ENCODE measurements at places on chromosomes 3 and 15.

- no peak for DNase-seq
Observed at GRCh38 chr3:176587089-176587488, 610.2 kb downstream of the TBL1XR1 start.

GRCh38 chr15:26971271-26972018 is 464 bp downstream of the GABRG3 start:
- DNase-seq = no peak

- no peak for DNase-seq
Observed at GRCh38 chr3:65914740-65915367, 123.9 kb downstream of the MAGI1 start.

GRCh38 chr3:30567139-30567753 is 39.2 kb upstream of the TGFBR2 start:
- DNase-seq = no peak

GRCh38 chr3:45807681-45808540 is 11.6 kb upstream of the SLC6A20 start:
- no peak for DNase-seq

DNA sequence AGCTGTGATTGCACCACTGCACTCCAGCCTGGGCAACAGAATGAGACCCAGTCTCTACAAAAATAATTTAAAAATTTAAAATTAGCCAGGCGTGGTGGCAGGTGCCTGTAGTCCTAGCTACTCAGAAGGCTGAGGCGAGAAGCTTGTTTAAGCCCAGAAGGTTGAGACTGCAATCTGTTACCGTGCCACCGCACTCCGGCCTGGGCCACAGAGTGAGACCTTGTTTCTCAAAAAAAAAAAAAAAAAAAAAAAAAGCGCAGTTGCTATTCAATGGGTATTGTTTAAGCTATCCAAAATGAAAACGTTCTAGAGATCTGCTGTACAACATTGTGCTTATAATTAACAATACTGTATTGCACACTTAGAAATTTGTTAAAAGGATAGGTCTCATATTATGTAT is 24.0 kb downstream of the ZNF148 start:
- DNase-seq = no peak

- DNase-seq = no peak
Observed at GRCh38 chr15:95486224-95486623, 844.3 kb upstream of the NR2F2 start.

DNA sequence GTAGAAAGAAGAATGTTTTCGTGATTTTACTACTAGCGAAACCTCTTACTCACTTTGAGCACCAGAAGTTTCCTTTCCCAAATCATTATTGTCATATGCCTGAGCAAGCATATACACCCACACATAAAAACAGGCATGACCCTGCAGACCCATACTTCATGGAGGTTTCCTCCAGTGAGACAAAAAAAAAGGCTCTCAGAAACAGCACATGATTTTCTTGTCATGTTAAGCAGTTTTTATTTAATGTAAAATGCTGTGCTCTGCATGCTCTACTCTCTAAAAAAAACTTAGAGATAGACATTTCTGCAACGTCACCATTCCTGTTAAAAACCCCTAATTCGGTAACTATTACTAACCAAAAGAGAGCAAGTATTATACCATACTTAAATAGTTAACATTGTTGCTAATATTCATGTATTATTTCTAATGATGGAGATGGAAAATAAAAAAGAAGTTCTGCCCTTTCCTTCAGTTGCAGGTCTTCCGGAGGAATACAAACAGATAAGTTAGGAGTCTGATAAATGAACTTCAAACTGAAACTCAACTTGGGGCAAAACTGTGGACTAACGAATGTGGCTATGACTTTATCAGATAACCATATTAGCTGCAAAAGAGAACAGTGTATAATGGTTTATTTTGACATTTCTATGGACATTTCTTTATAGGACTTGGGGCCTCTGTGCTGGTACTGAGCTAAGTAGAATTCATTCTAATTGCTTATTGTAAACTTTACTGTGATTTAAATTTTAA is 15.9 kb downstream of the CD200R1 start:
- DNase-seq = no peak

DNA sequence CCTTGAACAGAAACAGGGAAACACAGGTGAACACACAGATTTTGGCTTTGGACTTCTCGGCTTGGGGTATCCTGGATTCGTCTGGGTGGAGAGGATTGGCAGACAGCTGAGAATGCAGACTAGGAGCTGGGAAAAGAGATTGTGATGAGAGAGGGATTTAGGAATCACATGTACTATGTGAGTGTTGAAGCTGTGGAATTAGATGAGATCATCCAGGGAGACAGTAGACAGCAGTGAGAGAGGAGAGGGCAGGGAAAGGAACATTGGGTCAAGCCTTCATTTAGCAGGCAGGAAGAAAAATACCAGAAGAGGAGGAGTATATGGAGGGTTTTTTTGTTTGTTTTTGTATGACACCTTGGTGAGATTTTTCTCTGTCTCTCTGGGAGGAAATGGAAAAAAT is 262.1 kb upstream of the TBL1XR1 start:
- no peak for DNase-seq

DNA sequence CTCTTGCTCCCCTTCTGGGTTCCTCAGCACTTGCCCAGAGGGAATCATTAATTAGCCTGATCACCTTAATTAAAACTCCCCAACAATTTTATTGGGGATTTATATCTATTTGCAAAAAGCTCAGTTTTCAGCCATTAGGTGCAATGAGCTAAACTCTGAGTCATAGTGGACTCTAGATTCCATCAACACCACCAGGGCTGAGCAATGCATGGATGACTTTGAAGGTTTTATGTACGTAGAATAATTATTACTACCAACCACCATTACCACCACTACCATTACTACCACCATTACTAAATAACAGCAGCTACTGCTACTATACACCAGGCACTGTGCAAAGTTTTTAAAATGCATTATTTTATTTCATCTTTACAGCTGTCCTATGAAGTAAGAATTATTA is 81.2 kb downstream of the ZNF621 start:
- no peak for DNase-seq

GRCh38 chr15:25832158-25832557 is 31.0 kb downstream of the ATP10A start:
- DNase-seq = no peak

DNA sequence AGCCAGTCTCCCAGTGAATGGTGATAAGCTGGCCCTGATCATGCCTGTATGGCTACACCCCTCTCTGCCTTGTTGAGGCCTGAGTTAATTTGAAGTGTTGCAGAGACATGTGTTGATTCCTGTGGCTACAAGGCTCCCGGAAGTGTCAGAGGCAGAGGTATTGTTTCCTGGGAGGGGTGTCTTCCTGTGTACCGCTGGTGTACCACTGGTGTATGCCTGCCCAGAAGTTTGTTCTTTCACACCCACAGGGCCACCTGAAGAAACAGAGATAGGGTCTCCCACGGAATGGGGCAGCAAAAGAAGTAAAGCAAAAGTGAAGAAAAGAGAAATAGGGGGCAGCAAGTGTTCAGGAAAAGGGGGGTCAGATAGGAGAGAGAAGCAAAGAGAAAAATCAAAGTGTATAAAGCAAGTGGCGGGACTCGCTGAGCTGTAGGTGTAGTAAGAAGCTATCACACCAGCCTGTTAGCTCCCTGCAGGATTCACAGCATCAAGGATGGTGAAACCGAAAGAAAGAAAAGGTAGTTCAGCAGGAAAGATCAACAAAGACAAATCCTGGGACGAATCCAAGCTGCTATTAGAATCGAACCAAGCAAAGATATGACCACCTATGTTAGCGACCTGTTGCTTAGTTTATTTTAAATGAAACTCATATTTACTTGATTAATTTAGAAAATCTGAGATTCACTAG is 36.6 kb upstream of the CD47 start:
- no peak for DNase-seq

DNA sequence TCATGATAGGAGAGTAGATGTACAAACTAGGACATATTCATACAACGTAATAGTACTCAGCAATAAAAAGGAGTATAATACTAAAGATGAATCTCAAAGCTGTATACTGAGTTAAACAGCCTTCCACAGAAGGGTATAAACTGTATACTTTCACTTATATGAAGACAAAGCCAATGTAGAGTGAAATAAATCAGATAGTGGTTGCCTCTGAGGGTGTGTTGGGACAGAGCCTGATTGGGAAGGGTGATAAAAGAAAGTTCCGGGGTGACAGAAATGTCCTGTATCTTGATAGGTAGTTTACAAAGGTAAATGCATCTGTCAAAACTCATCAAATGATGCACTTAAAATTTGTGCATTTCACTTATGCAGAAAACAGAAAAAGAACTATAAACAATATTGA is 122.5 kb downstream of the ADAM10 start:
- DNase-seq = no peak

DNA sequence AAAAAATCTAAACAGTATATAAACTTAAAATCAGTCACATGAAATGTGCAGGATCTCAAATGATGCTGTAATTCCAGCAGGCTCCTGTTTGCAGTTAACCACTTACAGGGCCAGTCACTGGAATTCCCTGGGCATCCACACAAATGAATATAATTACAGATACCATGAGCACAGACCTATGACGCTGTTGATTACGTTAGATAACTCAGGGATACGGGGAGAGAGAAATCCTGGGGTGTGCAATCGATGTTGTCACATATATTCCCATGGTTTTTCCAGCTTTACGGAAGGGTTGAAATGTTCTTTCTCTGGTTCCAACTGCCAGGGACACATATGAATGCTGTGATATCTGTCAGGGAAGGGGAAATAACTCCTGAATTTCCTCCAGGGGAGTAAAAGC is 100.8 kb downstream of the RORA start:
- DNase-seq = no peak

GRCh38 chr3:139187154-139187553 is 142.5 kb upstream of the PRR23C start:
- no peak for DNase-seq

GRCh38 chr3:183775781-183776180 is 49.6 kb downstream of the MAP6D1 start:
- no peak for DNase-seq

GRCh38 chr15:96330064-96330449 is 443 bp upstream of the NR2F2 start:
- DNase-seq = no peak

DNA sequence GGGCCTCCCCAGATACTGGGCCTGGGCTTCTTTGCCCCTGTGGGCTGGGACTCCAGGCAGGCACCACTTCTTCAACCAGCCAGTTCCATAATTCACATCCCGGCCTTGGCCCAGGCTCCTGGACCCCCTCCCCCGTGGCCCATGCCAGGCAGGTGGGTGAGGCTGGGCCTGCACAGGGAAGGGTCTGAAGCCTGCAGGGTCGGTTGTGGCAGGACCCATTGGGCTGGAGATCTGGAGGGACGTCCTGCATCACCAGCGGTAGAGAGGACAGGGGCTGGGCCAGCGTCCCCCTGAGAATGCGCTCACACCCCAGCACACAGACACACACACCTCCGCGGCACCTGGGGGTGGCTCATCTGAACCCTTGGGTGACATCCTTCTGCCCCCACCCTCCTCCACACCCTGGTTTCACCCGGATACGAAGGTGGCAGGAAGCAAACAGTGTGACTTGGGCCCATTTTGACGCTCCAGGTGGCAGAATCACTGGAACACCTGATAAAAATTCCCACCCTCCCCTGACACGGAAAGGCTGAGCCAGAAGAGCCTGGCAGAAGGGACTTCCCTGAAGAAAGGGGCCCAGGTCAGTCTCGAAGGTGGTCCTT is 15.4 kb downstream of the ZDHHC19 start:
- no peak for DNase-seq

DNA sequence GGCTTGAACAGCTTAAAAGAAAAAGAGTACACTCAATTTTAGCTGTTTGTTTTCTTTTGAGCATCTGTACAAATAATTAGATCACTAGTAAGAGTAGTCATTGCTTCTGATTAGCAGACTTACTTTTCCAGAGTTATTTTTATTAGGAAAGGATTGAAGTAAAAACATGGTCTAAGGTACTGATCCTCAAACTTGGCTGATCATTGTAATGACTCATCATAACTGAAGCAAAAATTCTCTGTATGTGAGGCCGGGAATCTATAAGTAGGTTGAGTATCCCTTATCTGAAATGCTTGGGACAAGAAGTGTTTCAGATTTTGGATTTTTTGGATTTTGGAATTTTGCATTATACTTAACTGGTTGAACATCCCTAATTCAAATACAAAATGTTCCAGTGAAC is 12.4 kb downstream of the NMD3 start:
- no peak for DNase-seq

DNA sequence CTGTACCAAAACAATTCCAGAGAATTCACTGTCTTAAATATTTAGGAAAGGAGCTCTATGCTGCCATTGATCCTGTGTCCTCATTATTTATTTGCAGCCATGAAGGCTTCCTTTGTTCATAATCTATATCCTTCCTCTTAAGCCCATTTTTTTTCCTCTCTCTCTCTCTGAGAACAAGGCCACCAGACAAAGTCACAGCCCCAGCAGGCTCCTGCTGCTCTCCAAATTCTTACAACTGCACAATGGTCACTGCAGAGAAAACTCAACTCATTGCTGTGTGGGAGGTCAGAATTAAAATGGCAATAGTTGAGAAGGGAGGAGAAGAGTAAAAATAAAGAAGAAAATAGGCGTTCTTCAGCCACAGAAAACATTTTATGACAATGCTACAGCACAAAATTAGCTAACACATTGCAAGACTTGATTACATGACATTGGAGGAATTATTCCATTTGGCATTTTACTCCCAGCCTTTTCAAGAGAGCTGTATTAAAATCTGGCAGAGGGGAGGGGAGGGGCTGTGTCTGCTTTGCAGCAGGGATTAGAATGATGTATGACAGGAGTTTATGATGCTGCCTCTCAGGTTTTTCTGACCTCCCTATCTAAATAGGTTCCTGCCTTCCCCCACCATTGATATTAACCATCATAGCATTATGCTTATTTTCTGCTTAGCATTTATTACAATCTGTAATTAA is 399.7 kb upstream of the THBS1 start:
- DNase-seq = no peak

DNA sequence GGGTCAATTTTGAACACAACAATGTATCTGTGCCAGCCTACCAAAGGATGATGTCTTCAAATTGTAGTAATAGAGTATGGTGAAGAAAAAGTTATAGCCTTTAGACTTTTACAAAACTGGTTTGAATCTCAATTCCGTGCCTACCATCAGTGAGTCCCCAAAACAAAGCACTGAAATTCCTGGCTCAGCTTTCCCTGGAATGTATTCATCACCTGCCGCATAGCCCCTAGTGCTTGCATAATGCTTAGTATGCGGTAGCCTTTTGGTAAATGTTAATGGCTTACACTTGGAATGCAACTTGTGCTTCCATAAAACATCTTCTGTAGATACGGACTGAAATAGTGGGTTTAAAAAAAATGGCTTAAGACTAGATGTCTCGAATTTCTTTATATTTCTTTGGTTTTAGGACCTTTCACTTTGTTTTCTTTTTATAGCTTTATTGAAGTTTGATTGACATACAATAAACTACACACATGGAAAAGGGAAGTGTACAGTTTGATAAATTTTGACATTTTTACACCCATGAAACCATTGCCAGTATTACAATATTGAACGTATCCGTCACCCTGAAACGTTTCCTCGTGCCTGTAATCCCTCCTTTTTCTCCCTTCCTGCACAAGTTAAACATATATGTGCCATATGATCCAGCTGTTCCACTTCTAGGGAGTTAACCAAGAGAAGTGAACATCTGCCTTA is 12.1 kb downstream of the SACM1L start:
- DNase-seq = no peak

GRCh38 chr3:178385280-178385952 is 150.8 kb upstream of the KCNMB2 start:
- DNase-seq = no peak

GRCh38 chr3:93924491-93924890 is 49.2 kb downstream of the PROS1 start:
- no peak for DNase-seq

- no peak for DNase-seq
Observed at GRCh38 chr3:72309661-72310418, 524.9 kb upstream of the PROK2 start.
